ENCODE measurements at places on chromosomes 1 and 21.

DNA sequence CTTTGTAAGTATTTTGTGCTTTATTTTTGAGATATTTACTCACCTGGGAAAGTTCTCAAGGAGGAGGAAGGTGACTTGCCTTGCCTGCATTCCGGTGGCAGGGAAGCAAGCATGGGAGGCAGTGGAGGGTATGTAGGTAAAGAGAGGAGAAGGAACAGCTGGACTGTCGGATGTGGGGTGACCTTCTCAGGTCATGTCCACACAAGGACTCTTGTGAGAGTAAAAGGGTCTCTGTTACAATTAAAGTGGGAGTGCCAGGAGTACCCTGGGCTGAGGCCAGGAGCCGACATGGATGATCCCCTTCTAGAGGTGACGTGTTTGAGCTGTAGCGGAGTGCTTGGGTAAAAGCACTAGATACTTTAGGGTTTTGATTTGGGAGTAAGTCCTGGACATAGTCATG is 25.0 kb downstream of the UBE4B start:
- DNase-seq, result no peak

DNA sequence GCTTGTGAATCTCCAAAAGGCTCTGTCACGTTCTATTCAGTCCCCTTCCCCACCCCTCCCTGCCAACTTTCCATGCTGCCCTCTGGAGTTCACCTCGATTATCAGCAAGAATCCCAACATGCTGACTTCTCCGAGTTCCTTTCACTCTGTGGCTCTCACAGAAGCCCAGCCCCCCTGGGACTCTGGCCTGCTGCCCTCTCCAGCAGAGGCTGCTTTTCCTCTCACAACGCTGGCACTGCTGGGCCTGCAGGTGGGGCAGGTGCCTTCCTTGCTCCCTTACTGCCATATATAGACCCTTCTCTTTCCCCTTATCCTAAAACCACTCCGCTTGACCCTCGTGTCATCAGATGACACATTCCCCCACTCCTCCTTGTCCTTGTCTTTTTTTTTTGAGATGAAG is 10.2 kb upstream of the RNF186 start:
- DNase-seq, result no peak

DNA sequence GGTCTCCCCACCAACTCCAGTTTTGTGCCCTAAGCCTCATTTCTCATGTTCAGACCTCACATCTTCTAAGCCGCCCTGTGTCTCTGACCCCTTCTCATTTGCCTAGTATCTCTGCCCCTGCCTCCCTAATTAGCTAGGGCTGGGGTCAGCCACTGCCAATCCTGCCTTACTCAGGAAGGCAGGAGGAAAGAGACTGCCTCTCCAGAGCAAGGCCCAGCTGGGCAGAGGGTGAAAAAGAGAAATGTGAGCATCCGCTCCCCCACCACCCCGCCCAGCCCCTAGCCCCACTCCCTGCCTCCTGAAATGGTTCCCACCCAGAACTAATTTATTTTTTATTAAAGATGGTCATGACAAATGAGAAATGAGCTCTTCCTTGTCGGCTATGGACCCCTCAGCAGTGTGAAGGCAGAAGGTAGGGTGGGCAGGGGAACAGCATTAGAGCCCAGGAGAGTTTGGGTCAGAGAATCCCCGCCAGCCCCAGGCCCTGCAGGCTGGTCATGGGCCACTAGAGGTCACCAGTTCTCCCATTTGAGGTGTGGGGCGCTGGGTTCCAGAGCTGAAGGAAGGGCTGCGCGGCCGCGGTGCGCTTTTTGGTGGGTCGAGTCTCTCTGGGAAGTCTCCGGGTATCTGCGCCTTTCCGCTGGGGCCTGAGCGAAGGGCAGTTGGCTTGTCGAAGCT is 11.5 kb downstream of the ADAMTSL4 start:
- DNase-seq, result peak; percentile 96

- DNase-seq, result no peak
These were observed 97.2 kb upstream of the LYPLAL1 start for GRCh38 chr1:219076326-219076937.

- no peak for DNase-seq
These were observed 413.8 kb upstream of the NFIA start for GRCh38 chr1:60668585-60668984.

DNA sequence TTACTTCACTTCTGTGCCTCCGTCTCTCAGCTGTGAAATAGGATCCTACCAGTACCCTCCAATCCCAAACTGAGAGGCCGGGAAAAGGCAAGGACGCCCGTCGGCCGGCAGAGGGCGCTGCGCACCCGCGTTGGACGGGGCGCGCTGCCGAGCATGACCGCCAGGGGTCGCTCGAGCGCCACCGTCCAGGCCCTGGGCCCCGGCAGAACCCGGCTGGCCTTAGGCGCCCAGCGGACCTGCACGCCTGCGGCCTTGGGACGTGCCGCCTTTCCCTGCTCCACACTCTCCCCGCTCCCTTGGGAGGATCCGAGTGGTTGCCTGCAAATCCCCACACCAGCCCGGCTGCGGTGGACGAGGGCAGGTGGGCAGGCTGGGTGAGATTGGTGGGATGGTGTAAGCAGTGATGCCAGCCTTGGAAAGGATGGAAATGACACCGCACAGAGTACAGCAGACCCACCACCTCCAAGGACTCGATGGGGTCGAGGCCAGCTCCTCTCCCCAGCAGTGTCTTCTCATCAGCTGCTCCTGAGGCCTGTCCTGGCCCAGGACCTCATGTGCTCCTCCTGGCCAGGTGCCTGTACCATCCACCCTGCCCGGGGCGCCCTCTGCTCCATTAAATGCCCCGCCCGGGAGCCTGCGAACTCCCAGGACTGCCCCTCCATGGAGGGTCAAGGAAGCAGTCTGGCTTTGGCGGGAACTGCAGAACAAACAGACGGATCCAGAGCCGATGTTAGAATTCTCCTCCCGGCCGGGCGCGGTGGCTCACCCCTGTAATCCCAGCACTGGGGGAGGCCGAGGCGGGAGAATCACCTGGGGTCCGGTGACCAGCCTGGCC is 47.4 kb upstream of the LBR start:
- peak; percentile 93 for DNase-seq

DNA sequence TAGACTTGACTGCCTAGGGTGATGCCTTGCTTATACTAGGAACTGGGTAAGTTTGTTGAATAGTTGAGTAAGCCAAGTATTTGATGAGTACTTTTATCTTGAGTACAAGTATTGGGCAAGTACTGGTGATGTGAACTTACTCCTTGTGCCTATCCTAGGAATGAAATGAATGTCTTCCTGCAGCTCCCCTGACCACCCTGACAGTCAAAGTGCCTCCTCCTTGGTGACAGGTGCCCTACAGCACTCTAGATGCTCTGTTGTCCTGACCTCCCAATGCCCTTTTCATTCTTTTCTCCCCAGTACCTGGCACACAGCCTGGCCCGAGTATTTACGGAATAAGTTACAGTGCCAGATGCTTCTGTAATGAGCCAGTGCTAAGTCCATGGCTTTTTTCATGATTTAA is 25.5 kb downstream of the PCSK9 start:
- DNase-seq, result no peak

- no peak for DNase-seq
These were observed 55.3 kb downstream of the RRAGC start for GRCh38 chr1:38804062-38804886.

GRCh38 chr1:174777262-174777661 is 222.5 kb upstream of the CACYBP start:
- DNase-seq, result no peak

GRCh38 chr21:36459098-36459497 is 20.8 kb downstream of the CLDN14 start:
- no peak for DNase-seq

DNA sequence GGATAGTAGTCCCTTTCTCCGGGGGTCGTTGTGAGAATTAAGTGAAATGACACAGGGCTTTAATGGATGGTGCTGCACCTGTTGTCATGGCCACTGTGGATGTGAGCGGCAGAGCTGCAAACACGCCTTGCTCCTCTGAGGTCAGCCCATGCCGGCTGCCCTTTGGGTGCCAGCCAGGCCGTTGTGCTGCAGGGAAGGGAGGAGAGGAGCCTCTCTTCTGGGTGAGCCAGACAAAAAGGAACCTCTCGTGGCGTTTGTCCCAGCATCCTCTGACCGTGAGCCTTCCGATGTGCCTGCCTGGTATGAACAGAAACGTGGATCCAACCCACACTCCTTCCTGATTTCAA is 383.0 kb upstream of the VAMP3 start:
- DNase-seq, result peak; percentile 77

GRCh38 chr1:225114354-225114990 is 185.0 kb downstream of the DNAH14 start:
- DNase-seq, result no peak

- DNase-seq, result no peak
These were observed 151.7 kb upstream of the HMGB4 start for GRCh38 chr1:33712186-33712585.

GRCh38 chr1:18932879-18933278 is 23.6 kb downstream of the IFFO2 start:
- DNase-seq, result no peak

DNA sequence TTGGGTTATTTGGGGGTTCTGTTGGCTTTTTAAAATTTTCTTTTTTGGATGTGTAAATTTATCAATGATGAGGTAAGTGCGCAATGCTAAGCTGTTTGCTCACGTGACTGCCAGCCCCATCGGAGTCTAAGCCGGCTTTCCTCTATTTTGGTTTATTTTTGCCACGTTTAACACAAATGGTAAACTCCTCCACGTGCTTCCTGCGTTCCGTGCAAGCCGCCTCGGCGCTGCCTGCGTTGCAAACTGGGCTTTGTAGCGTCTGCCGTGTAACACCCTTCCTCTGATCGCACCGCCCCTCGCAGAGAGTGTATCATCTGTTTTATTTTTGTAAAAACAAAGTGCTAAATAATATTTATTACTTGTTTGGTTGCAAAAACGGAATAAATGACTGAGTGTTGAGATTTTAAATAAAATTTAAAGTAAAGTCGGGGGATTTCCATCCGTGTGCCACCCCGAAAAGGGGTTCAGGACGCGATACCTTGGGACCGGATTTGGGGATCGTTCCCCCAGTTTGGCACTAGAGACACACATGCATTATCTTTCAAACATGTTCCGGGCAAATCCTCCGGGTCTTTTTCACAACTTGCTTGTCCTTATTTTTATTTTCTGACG is 3.1 kb downstream of the OLIG2 start:
- peak; percentile 75 for DNase-seq

- no peak for DNase-seq
These were observed 163.2 kb downstream of the FMN2 start for GRCh38 chr1:240254778-240255291.

DNA sequence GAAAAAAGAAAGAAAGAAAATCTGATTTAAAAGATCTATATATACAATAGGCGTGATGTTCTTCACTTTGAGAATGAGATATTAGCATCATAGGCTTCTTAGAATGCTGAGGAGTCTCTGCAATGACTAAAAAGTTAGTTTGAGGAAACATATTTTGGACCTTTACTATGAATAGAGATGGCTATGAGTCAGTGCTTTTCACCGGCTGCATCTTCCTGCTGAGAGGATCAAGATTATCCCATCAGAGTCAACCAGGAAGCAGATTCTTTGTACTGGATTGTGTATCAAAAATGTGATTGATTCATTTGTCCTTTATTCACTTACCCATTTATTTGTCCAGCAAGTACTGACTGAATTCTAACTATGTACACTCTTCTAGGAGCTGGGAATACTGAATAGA is 144.2 kb downstream of the KCNK2 start:
- no peak for DNase-seq

DNA sequence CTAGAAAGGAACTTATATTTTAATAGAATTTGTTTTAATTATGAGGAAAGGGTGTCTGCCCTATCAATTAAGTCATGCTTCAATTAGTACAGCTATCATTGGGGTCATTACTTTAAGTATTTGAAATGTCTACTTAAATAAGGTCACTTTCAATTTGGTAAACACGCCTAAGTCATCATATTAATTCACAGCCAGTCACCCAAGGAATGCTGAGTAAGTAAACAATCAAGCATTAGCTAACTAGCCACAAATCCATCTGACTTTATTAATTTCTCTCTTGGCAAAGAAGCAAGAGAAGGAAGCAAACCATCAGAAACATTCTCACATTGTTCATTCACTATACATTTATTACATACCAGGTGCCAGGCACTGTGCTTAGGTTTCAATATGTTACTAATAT is 1.2 kb upstream of the LRRC52 start:
- DNase-seq, result no peak

DNA sequence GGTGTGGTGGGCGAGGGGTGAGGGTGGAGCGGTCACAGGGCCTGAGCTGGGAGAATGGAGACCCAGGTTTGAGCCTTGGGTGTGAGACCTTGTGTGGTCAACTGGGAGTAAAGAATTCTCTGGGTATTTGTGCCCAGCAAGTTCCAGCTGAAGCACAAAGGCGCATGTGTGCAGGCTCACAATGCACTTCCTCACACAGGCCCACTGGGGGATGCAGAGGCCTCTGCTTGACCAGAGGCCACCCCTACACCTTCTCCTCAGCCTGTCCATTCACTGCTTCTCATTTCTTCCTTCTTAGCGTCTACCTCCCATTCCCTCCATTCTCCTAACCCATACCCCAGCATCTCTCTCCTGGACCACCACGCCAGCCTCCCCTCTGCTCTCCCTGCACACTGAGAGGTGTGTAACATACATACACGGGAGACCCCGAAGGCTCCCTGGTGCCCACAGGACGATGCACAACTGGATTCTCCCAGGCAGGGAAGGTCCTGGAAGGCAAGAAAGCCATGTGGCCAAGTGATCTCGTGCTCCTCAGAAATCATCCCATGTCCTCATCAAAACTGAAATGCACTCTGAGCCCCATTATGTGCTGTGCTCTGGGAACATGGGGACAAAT is 12.3 kb upstream of the TTC39A start:
- no peak for DNase-seq

DNA sequence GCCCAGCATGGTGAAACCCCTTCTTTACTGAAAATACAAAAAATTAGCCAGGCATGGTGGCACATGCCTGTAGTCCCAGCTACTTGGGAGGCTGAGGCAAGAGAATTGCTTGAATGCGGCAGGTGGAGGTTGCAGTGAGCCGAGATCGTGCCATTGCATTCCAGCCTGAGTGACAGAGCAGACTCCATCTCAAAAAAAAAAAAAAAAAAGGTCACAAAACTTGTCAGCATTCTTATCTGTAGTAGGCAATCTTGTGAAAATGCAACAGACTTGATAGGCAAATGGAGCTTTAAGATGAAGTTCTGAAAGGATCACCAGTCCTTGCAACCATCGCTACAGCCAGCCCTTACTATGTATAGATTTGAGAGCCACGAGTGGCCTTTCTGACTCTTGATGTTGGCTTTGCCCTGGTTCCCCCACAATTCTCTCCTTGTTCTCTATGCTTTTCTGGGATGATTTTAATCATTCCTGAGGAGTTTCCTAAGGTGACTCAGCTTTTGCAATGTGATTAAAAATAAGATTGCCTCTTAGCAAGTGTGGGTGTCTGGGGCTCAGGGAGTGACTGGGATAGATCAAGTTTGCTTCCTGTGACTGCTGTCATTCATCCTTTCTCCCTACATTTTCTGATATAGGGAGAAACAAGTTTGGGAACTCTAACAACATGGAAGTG is 7.1 kb upstream of the MAP1LC3C start:
- DNase-seq, result no peak

- DNase-seq, result no peak
These were observed 2.5 kb downstream of the LMX1A start for GRCh38 chr1:165353731-165354671.

- DNase-seq, result no peak
These were observed 15.1 kb downstream of the LDLRAD2 start for GRCh38 chr1:21827141-21827679.
